ENCODE measurements at places on chromosomes 1 and 21. TPM values are rescaled to one million over a fixed set of nuclear protein-coding genes. Genes with fewer than 3 reads are reported as not detected.

IL19 gene
- total RNA-seq: not detected

- H3K27ac ChIP-seq: no peak overlapping the region
- peaks cover 12% of the 10 kb centered on the region for H3K4me1 ChIP-seq
- no peak for DNase-seq
- no peaks in the 10 kb centered on the region for H3K36me3 ChIP-seq
Measured at GRCh38 chr1:178690496-178690895, 34.5 kb upstream of the RALGPS2 start.

- no peaks in the 10 kb centered on the region for H3K27me3 ChIP-seq
- no peak for DNase-seq
- no peak overlapping the region for H3K27ac ChIP-seq
- H3K4me3 ChIP-seq: no peak overlapping the region
- no peaks in the 10 kb centered on the region for H3K36me3 ChIP-seq
Measured at GRCh38 chr1:218702775-218703174, 357.6 kb downstream of the TGFB2 start.

PRELP gene
- total RNA-seq: not detected

GRCh38 chr1:53063744-53064515, 1.9 kb downstream of the PODN start:
- no peaks in the 10 kb centered on the region for H3K4me1 ChIP-seq
- no peak overlapping the region for H3K27ac ChIP-seq
- no peaks in the 10 kb centered on the region for H3K36me3 ChIP-seq

CR1L gene
- not detected for total RNA-seq

- no peak overlapping the region for H3K4me3 ChIP-seq
- H3K36me3 ChIP-seq: peaks cover 13% of the 10 kb centered on the region
- H3K4me1 ChIP-seq: no peaks in the 10 kb centered on the region
- no peaks in the 10 kb centered on the region for H3K27me3 ChIP-seq
Measured at GRCh38 chr1:26839339-26839722, 12.8 kb downstream of the ZDHHC18 start.

DNA sequence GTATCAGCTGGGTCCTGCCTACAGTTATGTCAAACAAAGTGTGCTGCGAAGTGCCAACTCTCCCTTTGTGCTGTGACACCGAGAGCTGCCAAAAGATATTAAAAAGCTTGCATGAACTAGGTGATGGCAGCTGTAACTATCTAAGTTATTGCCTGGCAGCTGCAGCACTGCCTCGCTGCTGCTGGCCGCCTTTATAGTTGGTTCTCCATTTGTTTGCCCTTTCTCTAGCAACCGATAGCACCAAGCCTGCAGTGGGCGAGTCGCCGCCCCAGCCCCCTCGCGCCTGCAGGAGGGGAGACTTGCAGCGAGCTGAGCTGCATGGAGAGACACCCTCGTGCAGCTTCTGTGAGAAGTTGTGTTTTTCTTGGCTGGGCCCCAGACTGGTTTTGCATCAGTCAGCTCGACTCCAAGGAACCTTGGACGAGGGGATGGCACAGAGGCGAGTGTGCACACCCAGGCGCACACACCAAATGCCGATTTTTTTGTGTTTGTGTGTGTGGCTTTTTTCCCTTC, 330.6 kb downstream of the RPS6KC1 start:
- no peak for DNase-seq
- no peak overlapping the region for H3K4me3 ChIP-seq
- no peaks in the 10 kb centered on the region for H3K36me3 ChIP-seq
- H3K4me1 ChIP-seq: no peaks in the 10 kb centered on the region

GRCh38 chr1:116760487-116760886, 6.3 kb downstream of the CD2 start:
- H3K4me3 ChIP-seq: no peak overlapping the region
- no peaks in the 10 kb centered on the region for H3K27me3 ChIP-seq
- no peaks in the 10 kb centered on the region for H3K36me3 ChIP-seq
- H3K4me1 ChIP-seq: no peaks in the 10 kb centered on the region
- DNase-seq: no peak

GRCh38 chr1:183769956-183770815, 34.7 kb upstream of the RGL1 start:
- no peaks in the 10 kb centered on the region for H3K4me1 ChIP-seq
- H3K36me3 ChIP-seq: no peaks in the 10 kb centered on the region
- H3K4me3 ChIP-seq: no peak overlapping the region
- H3K27ac ChIP-seq: no peak overlapping the region

GRCh38 chr1:65440915-65441314, 20.4 kb downstream of the LEPR start:
- H3K4me1 ChIP-seq: no peaks in the 10 kb centered on the region
- no peak for DNase-seq
- H3K27me3 ChIP-seq: peaks cover 5% of the 10 kb centered on the region
- no peak overlapping the region for H3K27ac ChIP-seq
- no peak overlapping the region for H3K4me3 ChIP-seq
- no peaks in the 10 kb centered on the region for H3K36me3 ChIP-seq

CLDN17 gene
- not detected for total RNA-seq

- H3K4me3 ChIP-seq: no peak overlapping the region
- H3K36me3 ChIP-seq: peaks cover 85% of the 10 kb centered on the region
- DNase-seq: no peak
Measured at GRCh38 chr1:24659166-24659904, 16.2 kb downstream of the SRRM1 start.

TENT5C gene
- total RNA-seq: 2.2 TPM

GRCh38 chr1:200542162-200542561, 78.4 kb downstream of the KIF14 start:
- no peak overlapping the region for H3K27ac ChIP-seq
- no peak overlapping the region for H3K4me3 ChIP-seq
- DNase-seq: no peak

CD5L gene
- total RNA-seq: not detected

DNA sequence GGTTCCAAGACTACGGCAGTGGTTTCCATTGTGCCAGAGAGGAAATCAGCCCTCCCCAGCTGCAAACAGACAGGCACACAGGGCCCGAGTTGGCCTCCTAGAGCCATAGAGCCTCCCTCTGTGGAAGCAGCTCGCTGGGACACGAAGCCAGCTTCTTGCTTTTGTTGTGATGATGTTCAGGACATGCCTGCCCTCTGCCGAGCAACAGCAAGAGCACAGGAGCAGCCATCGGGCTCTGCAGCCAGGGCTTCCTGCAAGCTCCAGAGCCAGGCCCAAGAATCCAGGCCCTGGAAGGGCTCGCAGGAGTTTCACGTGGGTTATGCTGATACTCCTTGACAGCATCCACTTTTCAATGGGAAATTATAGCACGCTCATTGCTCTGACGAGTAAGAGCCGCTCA, 18.5 kb downstream of the NPHP4 start:
- peaks cover 12% of the 10 kb centered on the region for H3K36me3 ChIP-seq
- DNase-seq: no peak
- H3K4me3 ChIP-seq: no peak overlapping the region
- no peak overlapping the region for H3K27ac ChIP-seq
- H3K27me3 ChIP-seq: no peaks in the 10 kb centered on the region

DENND2C gene
- total RNA-seq: 2.0 TPM

GRCh38 chr1:207424570-207425131, 29.5 kb upstream of the CR2 start:
- no peak overlapping the region for H3K4me3 ChIP-seq
- H3K27me3 ChIP-seq: peaks cover 66% of the 10 kb centered on the region
- DNase-seq: no peak
- H3K36me3 ChIP-seq: no peaks in the 10 kb centered on the region
- H3K4me1 ChIP-seq: no peaks in the 10 kb centered on the region

TMPRSS2 gene
- total RNA-seq: 9.3 TPM

SARS1 gene
- 146 TPM for total RNA-seq

UTS2 gene
- not detected for total RNA-seq

GRCh38 chr21:40250514-40251294, 383.5 kb downstream of the PCP4 start:
- no peak overlapping the region for H3K4me3 ChIP-seq
- no peaks in the 10 kb centered on the region for H3K4me1 ChIP-seq
- DNase-seq: no peak
- no peaks in the 10 kb centered on the region for H3K36me3 ChIP-seq

DNA sequence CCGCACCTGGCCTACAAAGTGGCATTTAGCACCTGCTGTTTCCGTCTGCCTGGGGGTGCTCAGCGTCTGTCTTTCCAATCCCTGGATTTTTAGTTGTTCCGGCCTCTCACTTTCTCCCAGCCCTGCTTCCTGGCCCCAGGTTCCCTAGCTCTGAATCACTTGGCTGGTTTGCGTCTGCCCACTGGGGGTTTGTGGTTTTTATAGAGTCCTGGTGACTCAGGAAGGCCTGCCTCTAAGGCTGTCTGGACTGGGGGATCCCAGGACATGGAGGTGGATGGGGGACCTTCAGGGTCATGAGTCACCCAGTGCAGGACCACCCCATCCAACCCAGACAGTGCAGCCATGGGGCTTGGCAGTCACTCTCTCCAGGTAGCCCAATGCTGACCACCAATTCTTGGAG, 53.5 kb downstream of the MRPL37 start:
- peak; percentile 92 for DNase-seq
- no peaks in the 10 kb centered on the region for H3K36me3 ChIP-seq
- no peaks in the 10 kb centered on the region for H3K27me3 ChIP-seq
- peak overlapping the region; percentile 85 for H3K27ac ChIP-seq
- H3K4me3 ChIP-seq: no peak overlapping the region

DNA sequence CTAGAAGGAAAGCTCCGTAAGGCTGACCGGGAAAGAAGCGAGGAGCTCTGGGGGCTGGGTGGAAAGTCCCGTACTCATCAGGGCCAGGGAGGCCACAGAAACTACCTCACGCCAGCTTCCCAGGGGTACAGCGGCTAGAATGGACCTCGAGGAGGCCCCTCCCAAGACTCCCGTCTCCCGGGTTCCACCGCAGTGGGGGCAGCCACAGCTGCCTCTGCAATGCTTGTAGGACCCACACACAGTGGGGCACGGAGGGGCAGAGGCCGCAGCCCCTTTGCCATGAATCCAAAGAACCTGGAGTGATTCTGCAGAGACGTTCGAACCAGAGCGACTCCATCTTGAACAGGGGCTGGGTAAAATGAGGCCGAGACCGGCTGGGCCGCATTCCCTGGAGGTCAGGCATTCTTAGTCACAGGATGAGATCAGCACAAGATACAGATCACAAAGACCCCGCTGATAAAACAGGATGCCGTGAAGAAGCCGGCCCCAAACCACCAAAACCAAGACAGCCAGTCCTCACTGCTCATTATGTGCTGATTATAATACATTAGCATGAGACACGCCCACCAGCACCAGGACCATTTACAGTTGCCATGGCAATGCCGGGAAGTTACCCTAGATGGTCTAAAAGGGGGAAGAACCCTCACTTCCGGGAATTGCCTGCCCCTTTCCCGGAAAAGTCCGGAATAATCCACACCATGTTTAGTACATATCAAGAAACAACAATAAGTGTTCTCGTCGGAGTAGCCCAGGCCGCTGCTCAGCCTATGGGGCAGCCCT, 1.6 kb upstream of the ANKRD65 start:
- DNase-seq: peak; percentile 77
- H3K27ac ChIP-seq: no peak overlapping the region
- no peaks in the 10 kb centered on the region for H3K27me3 ChIP-seq
- peaks cover 15% of the 10 kb centered on the region for H3K4me1 ChIP-seq

DNA sequence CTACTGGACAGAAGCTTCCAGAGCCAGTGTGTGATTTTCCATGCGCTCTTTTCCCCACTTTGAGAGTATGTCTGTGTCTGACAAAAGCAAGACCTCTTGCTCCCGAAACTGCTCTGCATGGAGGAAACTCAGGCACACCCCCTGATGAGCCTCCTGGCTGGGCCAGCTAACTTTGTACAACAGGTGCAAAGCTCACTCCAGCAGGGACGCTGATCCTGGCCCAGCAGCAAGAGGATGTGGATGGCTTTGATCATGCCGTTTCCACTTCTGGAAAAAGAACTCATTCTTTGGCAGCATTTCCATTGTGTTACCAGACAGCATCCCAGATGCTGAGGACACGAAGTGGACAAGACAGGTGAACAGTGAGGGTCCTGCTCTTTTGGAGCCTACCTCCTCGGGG, 103.1 kb downstream of the TLR5 start:
- no peak overlapping the region for H3K27ac ChIP-seq
- H3K36me3 ChIP-seq: no peaks in the 10 kb centered on the region
- DNase-seq: no peak

DNA sequence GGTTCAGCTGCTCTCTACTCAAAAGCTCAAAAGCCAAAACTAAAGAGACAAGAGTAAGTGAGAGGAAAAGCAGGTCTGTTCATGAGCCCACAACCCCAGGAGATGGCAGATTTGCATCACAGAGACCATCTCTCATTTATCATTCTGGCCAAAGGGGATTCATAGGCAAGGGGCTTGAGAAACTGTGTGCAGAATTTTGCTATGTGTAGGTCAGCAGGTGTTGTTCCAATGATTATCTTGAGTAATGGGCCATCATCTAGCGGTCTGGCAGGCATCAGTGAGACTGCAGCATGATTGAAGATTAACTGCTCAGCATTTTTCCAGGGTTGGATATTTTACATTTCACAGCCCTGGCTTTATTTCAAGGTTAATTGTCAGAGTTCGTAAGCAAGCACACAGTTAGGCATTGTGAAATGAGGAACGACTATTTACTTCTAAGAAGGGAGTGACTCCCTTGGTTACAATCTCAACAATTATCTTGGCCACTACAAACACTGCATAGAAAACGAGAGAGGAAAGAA, 1204.6 kb upstream of the TMPRSS15 start:
- no peak overlapping the region for H3K27ac ChIP-seq
- no peaks in the 10 kb centered on the region for H3K36me3 ChIP-seq
- H3K4me3 ChIP-seq: no peak overlapping the region
- no peak for DNase-seq
- no peaks in the 10 kb centered on the region for H3K27me3 ChIP-seq

- H3K27ac ChIP-seq: no peak overlapping the region
- no peaks in the 10 kb centered on the region for H3K4me1 ChIP-seq
- H3K27me3 ChIP-seq: no peaks in the 10 kb centered on the region
- no peak overlapping the region for H3K4me3 ChIP-seq
Measured at GRCh38 chr21:37232274-37233018, 34.7 kb downstream of the VPS26C start.

GRCh38 chr1:1073743-1074587, at the start of gene RNF223:
TSS of gene RNF223 (minus strand) at chr1:1074306. CDS start at chr1:1072566, 1,740 bp downstream.
- H3K27ac ChIP-seq: peak within 1 kb of the TSS; percentile 90
- no peaks in the 10 kb centered on the region for H3K27me3 ChIP-seq
- H3K36me3 ChIP-seq: no peaks in the 10 kb centered on the region
- H3K4me3 ChIP-seq: peak within 1 kb of the TSS; percentile 74
- peaks cover 40% of the 10 kb centered on the region for H3K4me1 ChIP-seq

NBPF6 gene
- 0.07 TPM for total RNA-seq

Measured in PC-3 (cell line).